ENCODE measurements at places on chromosomes 5 and 9. TPM values are rescaled to one million over a fixed set of nuclear protein-coding genes. Genes with fewer than 3 reads are reported as not detected.

NEUROG1 gene
- polyA plus RNA-seq, result not detected

PCDH12 gene
- polyA plus RNA-seq, result 33.0 TPM

DNA sequence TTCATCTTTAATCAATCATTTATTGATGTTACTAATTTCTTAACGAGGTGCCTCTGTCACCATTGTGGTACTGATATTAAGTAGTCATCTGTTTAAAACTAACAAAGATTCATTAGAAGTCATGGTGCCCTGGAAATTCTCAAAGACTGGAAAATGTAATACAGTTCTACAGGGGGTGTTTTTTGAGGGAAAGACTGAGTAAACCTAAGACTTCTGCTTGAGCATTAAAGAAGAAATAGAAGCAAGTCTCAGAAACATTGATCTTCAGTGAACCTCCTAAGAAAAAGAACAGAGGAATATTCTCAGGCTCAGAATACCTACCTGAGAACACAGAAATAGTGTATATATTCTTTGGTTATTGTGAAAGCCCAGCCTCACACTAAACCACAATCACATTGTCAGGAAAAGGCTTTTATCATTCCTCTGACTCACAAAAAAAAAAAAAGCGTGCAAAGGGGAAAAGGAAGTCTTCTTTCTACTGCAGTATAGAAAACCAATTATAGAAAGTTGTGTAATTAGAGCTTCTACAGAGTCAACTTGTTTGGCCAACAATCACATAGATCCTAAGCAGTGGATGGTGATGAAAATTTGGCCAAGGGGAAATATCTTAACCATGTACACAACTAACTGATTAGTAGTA is 60.8 kb downstream of the HINT1 start:
- DNase-seq, result no peak

- no peak for DNase-seq
Observed at GRCh38 chr5:17854901-17855300, 220.6 kb downstream of the TAF11L14 start.

DNA sequence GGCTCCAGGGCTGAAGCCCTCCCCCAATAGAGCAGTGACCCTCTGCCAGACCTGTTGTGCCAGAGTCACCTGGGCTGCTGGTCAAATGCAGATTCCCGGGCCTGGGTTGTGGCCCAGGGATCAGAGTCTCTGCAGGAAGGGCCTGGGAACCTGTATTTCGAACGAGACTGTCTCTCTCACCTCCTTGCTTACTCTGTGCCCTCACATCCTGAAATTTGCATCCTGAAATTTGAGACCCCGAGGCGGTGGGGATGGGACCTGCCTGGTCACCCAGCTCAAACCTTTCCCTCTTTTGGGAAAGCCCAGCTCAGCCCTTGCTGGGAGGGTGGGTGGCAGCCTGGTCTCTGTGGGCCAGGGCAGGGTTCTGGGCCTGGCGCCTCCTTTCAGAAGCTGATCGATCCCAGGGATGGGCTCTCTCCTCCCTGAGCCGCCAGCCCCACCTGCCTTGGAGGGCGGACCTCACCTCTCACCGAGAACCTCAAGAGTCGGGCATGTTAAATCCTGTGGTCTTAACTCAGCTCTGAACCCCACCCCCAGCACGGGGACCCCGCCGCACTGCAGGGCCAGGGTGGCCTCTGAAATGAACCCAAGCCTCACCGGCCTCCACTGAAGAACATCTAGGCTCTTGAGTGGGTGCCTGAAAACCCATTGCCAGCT is 44.0 kb upstream of the IER5L start:
- no peak for DNase-seq

- DNase-seq, result no peak
Observed at GRCh38 chr5:113118765-113119164, 142.2 kb downstream of the DCP2 start.

DNA sequence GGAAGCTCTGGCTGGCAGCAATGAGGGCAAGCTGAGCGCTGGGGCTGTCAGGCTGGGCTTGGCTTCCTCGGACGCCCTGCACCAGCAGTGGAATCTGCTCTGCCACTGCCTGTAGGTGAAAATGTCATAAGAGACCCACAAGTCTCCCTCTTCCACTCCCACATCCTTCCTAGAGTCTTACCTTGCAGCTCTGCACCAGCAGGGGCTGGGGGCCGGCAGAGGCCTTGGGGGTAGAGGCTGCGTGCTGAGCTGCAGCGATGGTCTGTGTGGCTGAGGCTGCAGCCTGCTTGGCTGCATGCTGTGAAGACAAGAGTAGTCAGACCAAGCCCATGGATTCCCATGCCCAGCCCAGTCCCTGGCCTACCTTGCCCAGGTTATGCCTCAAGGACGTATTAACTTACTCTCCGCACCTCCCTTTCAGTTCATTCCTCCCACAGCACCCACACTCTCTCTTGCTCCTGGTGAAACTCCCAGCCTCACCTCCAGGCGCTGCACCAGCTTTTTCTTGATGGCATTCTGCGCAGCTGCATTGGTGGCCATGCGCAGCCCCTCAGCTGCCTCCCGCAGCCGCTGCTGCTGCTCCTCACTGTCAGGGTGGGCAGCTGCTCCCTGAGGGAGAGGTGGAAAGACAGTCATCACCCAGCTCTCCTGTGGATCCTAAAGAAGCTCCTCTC is 17.3 kb downstream of the TLN1 start:
- no peak for DNase-seq

- no peak for DNase-seq
Observed at GRCh38 chr9:118536153-118536552, 832.0 kb downstream of the TLR4 start.
